ENCODE measurements at places on chromosomes 2 and 18.

GRCh38 chr2:183229386-183229785, 105.1 kb downstream of the NUP35 start:
- H3K27me3 ChIP-seq: no peaks in the 10 kb centered on the region
- no peak for DNase-seq
- no peaks in the 10 kb centered on the region for H3K36me3 ChIP-seq
- no peak overlapping the region for H3K27ac ChIP-seq
- H3K4me1 ChIP-seq: no peaks in the 10 kb centered on the region
- no peak overlapping the region for H3K4me3 ChIP-seq

DNA sequence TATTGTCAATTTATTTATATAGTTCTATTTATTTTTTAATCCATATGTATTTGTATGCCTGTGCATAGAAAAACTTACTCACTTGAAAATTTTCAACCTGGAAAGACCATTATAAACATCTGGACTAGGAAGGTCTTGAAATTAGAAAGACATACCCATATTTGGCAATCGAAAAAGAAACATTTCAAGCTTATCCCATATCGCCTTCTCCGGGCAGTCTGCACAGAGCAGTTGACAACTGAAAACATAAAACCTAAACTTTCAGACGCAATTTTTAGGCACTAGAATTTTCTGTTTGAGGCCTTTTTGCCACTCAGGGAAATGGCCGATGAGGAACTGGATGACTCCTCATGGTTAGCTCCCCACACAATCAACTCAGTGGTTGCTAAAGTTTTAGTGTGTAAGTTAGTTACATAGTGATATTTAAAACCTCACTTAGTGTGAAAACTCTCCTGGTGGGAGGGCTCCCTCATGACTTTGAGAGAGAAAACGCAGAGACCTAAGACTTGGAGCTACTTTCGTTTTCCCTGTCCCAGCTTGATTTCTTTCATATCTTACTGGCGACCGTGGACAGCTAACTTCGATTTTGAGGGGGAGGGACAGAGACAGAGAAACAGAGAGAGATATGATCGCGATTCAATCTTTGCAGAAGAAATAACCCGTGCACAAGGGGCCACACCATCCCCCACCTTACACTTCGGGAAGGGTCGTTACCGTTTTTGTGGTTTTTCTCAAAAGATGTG, 3.2 kb upstream of the HOXD12 start:
- no peak overlapping the region for H3K27ac ChIP-seq
- H3K4me3 ChIP-seq: peak overlapping the region; percentile 29
- DNase-seq: peak; percentile 29
- H3K4me1 ChIP-seq: peaks cover 33% of the 10 kb centered on the region

GRCh38 chr2:29780906-29781305, 140.5 kb downstream of the ALK start:
- H3K27ac ChIP-seq: no peak overlapping the region
- H3K4me1 ChIP-seq: no peaks in the 10 kb centered on the region
- H3K27me3 ChIP-seq: no peaks in the 10 kb centered on the region
- DNase-seq: no peak
- no peak overlapping the region for H3K4me3 ChIP-seq
- no peaks in the 10 kb centered on the region for H3K36me3 ChIP-seq

- H3K4me1 ChIP-seq: no peaks in the 10 kb centered on the region
- H3K4me3 ChIP-seq: no peak overlapping the region
- no peak overlapping the region for H3K27ac ChIP-seq
- no peaks in the 10 kb centered on the region for H3K36me3 ChIP-seq
These were observed 55.0 kb upstream of the PKDCC start for GRCh38 chr2:41992671-41993434.

- DNase-seq: no peak
- no peaks in the 10 kb centered on the region for H3K36me3 ChIP-seq
These were observed 64.6 kb upstream of the MYO3B start for GRCh38 chr2:170113168-170113894.

- no peaks in the 10 kb centered on the region for H3K4me1 ChIP-seq
- no peaks in the 10 kb centered on the region for H3K36me3 ChIP-seq
- no peak overlapping the region for H3K4me3 ChIP-seq
- H3K27me3 ChIP-seq: no peaks in the 10 kb centered on the region
- no peak for DNase-seq
- H3K27ac ChIP-seq: no peak overlapping the region
These were observed 126.4 kb downstream of the TXNL1 start for GRCh38 chr18:56511996-56512395.

DNA sequence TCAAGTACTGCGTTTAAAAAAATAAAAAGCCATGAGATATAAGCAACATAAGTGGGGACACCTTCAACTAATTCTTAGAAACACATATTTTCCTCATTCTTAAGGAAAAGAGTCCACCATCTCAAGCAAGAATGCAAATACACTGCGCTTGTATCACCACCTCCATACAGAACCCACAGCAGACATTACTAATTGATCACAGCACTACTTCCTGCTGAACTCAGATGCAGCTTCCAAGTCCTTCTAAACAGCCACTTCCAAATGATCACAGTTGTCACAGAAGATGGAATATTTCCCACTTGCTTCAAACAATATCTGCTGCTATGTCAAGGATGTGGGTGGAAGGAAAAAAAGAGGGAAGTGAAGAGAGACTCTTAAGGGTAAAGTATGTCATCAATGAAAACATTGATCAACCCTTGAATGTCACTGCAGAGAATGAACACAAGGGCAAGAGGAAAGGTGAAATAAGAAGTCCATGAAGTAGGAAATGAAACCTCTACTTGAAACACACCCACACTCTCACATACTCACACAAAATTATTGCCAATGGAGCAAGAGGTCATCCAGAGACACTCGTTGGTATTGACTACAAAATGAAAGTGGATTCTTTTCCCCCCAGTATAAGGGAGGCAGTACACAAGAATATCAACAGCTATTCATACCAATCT, 22.1 kb downstream of the TGFA start:
- no peaks in the 10 kb centered on the region for H3K4me1 ChIP-seq
- H3K27me3 ChIP-seq: peaks cover 11% of the 10 kb centered on the region
- no peak for DNase-seq
- no peaks in the 10 kb centered on the region for H3K36me3 ChIP-seq
- no peak overlapping the region for H3K27ac ChIP-seq
- H3K4me3 ChIP-seq: no peak overlapping the region

DNA sequence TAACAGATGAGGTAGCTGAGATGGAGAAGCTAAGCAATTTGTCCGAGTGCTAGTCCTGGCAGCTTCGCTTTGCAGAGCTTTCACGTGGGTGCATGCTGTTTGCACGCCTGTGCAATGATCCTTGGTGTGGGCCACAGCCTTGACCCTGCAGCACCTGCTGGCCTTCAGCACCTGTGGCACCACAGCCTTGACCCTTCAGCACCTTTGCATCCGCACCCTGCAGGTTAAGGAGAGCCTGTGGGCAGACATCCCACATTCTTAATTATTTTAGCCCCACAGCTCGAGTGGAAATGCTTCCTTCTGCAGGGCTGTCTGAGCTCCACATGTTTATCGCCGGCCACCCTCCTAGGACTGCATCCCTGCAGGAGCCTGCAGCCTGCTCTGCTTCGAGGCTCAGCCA, 19.3 kb downstream of the NCK2 start:
- no peaks in the 10 kb centered on the region for H3K27me3 ChIP-seq
- peaks cover 5% of the 10 kb centered on the region for H3K4me1 ChIP-seq
- no peaks in the 10 kb centered on the region for H3K36me3 ChIP-seq
- no peak for DNase-seq
- no peak overlapping the region for H3K4me3 ChIP-seq

DNA sequence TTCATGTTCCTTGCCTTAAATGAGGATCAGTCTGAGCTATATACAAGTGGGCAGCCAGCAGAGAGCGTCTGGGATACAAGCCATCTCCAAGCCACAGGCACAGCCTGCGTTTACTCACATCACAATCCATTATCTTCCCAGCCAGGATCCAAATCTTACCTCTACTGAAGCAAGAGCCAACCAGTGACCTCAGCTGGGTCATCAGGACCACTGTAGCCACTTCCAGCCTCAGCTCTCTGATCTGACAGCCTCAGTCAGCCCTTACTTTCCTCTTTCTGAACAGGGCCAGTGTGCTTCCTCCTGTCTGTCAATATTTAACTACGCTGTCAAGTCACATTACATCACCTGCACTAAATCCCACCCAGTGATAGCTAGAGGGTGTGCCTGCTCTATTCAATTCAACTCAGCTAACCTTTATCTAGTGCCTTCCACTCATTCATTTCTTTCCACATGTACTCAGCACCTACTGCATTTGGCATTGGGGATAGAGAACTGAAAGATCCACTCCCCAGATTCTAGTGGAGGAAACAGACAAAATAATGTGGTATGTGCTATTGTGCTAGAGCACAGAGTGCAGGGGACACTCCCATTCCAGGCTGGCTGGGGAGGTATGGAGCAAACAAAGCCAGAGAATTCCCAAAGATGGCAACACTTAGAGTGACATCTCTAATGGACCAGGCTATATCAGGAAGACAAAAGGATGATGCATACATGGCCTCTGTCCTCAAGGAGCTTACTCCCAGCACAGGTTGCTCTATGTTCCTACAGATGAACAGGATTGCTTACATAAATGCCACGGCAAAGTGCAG, 146.5 kb downstream of the NCKAP5 start:
- H3K27me3 ChIP-seq: no peaks in the 10 kb centered on the region
- H3K4me1 ChIP-seq: no peaks in the 10 kb centered on the region
- no peak overlapping the region for H3K27ac ChIP-seq
- H3K4me3 ChIP-seq: no peak overlapping the region
- no peaks in the 10 kb centered on the region for H3K36me3 ChIP-seq

GRCh38 chr18:59419386-59419785, 60.3 kb upstream of the LMAN1 start:
- DNase-seq: no peak
- H3K27me3 ChIP-seq: no peaks in the 10 kb centered on the region
- no peak overlapping the region for H3K27ac ChIP-seq

DNA sequence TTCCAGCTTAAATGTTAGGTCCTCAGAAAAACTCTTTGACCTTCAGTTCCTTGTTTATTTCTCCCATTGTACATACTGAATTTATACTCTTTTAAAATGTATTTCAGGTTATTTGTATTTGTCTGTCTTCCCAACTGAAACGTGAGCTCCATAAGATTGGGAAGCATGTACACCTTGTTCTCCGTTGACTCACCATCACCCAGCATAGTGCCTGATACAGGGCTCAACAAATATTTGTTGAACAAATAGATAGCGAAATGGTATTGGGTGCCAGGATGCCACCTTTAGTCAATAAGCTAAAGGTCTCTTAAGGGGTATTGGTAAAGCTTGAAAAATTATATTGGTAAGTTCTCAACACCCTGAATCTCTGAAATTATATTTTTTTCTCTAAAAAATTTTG, 1841.3 kb upstream of the CELF4 start:
- H3K36me3 ChIP-seq: no peaks in the 10 kb centered on the region
- no peaks in the 10 kb centered on the region for H3K27me3 ChIP-seq
- no peak for DNase-seq
- H3K4me1 ChIP-seq: no peaks in the 10 kb centered on the region

DNA sequence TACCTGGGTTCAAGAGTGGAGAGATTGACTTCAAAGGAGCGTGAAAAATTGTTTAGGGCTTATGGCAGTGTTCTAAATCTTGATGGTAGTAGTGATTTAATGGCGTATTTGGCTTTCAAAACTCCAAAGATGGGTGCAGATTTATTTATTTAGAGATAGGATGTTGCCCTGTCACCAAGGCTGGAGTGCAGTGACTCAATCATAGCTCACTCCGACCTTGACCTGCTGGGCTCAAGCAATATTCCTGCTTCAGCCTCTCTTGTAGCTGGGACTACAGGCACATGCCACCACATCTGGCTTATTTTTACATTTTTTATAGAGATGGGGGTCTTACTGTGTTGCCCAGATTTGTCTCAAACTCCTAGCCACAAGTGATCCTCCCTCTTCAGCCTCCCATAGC, 52.5 kb downstream of the FAM117B start:
- no peak for DNase-seq
- H3K36me3 ChIP-seq: no peaks in the 10 kb centered on the region
- H3K27ac ChIP-seq: no peak overlapping the region

- H3K4me1 ChIP-seq: no peaks in the 10 kb centered on the region
- no peak overlapping the region for H3K27ac ChIP-seq
- no peaks in the 10 kb centered on the region for H3K27me3 ChIP-seq
- DNase-seq: peak; percentile 10
These were observed 55.3 kb upstream of the SULT1C3 start for GRCh38 chr2:108184419-108184818.

DNA sequence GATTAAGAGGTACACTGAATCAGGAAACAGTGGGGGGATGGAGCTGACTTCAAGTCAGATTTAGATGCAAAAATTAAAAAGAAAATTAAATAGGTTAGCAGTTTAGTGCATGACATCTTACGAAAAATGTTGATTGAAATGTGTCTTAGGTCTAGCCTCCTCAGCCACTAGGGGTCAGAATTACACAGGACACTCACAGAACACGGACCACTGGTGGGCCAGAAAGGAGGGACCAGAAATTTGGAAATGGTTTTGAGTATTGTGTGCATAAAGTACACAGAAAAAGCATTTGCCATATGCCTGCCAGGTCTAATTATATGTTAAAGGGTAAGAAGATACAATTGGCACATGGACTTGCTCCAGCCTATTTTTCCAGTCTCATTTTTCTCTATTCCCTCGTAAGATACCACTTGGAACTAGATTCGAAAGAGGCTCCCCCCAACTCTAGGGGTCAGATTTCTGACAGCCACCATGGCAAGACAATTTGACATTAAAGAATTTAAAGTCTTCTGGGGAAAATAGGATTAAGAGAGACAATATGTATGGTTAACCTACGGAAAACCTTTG, 550.2 kb upstream of the SETBP1 start:
- H3K4me3 ChIP-seq: no peak overlapping the region
- H3K27me3 ChIP-seq: no peaks in the 10 kb centered on the region
- H3K27ac ChIP-seq: no peak overlapping the region
- H3K4me1 ChIP-seq: no peaks in the 10 kb centered on the region
- peak; percentile 3 for DNase-seq

- no peak for DNase-seq
- no peaks in the 10 kb centered on the region for H3K36me3 ChIP-seq
These were observed 12.6 kb downstream of the EVA1A start for GRCh38 chr2:75548036-75548573.

GRCh38 chr2:207296265-207296948, 130.7 kb upstream of the KLF7 start:
- H3K27me3 ChIP-seq: no peaks in the 10 kb centered on the region
- H3K27ac ChIP-seq: no peak overlapping the region
- DNase-seq: no peak
- H3K4me1 ChIP-seq: no peaks in the 10 kb centered on the region

GRCh38 chr2:86194751-86195054, 559 bp downstream of the IMMT start:
- peak; percentile 98 for DNase-seq
- H3K4me3 ChIP-seq: peak overlapping the region; percentile 79
- peak overlapping the region; percentile 98 for H3K27ac ChIP-seq
- peaks cover 24% of the 10 kb centered on the region for H3K4me1 ChIP-seq
- no peaks in the 10 kb centered on the region for H3K27me3 ChIP-seq

DNA sequence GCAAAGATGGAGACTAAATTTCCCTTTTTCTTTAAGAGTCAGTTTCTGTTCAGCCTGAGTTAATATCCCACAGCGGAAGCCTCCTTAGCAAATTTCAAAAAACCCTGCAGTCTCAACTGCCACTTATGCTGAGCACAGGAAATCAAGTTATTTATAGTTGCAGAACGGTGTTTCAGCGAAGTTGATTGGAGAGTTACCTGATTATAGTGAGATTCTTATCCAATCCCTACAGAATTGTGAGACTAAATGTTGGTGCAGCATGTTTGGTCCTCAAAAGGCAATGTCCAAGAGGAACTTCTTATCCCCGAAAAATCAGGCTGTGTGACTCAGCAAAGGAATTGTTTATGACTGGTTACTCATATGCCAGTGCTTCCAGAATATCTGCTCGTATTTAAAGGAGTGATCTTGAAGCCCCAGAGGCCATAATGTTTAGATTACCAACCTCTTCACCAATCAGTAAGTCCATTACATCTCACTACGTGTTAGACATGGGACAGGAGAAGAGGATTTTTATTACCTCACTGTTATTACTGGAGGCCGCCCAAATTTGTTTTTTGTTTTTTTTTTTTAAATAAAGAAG, 67.9 kb downstream of the LRRFIP1 start:
- no peak for DNase-seq
- no peaks in the 10 kb centered on the region for H3K27me3 ChIP-seq
- no peak overlapping the region for H3K4me3 ChIP-seq
